ENCODE measurements at places on chromosomes 1 and 21. TPM values are rescaled to one million over a fixed set of nuclear protein-coding genes. Genes with fewer than 3 reads are reported as not detected.

Gene GOLPH3L
- total RNA-seq = 32.5 TPM

GRCh38 chr1:39662861-39663260, 9.0 kb downstream of the NT5C1A start:
- no peak for DNase-seq

DNA sequence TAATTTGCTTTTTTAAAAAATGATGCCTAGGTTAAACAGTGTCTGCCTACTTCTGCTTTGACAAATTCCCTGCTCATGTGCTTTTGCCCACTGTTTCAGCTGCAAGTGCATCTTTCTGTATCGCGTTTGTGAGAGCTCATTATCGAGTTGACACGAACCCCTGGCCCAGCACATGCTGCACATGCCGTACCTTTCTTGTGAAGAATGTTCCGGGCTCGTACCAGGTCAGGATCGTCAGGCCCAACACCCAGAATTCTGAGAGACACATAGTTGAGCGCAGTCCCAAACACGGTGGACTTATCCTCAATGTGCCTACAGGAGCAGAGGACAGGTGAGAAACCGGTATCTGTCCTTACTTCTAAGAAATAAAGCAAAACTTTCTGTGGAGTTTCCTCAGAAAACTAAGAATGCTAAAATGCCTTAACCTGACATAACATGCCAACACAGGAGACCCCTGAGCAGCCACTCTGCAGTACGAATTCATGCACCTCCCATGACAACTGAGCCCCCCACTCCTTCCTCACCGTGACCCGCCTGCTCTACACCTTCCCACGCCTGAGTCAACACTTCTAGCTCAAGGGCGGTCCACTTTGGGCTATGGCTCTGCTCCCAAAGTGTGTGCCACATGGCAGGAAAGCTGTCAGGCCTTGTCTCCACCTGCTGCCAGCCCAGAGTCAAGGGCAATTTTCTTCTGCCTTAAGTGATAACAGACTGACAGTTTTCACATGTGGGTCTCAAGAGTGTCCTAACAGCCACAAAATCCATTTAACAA, 6.7 kb downstream of the LSS start:
- no peak for DNase-seq

- peak; percentile 82 for DNase-seq
Measured at GRCh38 chr1:51518586-51519047, 449 bp downstream of the EPS15 start.

Gene MYCL
- 3.9 TPM for total RNA-seq

DNA sequence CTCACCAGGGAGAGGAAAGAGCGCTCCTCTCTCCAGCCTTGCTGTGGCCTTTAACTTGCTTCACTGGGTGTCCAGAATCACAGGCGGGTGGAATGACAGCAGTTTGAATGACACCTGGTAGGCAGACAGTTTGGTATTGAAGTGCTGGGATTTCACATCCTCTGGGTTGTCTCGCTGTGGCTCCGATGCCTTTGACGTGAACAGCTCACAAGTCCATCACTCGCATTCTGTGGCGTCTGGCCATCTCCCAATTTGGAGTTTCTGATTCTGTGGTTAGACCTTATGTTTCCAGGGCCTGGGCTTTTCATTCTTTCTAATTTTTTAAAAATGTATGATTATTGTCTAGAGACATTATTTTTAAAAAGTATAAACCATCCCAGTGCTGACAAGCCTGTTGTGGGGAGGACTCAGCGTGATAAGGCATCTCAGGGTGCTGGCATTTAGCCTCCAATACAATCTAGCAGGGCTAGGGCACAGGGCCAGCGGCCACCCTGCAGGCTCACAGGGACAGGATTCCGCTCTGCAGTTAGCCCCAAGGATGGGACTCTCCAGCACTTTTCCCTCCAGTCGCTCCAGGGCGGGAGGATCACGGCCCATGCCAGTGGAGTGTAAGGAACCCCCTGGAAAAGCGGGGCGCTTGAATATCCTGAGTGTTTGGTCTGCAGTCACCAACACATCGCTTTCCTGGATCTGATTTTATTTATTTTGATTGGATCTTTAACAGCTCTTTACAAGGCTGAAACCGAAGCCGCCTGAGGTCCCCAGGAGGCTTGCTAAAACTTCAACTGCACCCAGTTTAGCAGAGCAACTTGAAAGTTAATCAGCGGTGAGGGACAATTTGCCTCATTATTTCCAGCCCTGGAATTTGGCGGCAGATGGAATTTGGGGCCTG, 178.3 kb downstream of the TRABD2B start:
- no peak for DNase-seq

Gene DENND2C
- total RNA-seq = 3.8 TPM

Gene RGS18
- total RNA-seq = 13.0 TPM

- no peak for DNase-seq
Measured at GRCh38 chr1:192901500-192901899, 92.7 kb downstream of the RGS2 start.

- no peak for DNase-seq
Measured at GRCh38 chr1:220294846-220295301, 22.6 kb upstream of the RAB3GAP2 start.

GRCh38 chr1:89670711-89671110, 37.8 kb downstream of the LRRC8C start:
- DNase-seq = no peak

Gene EPHB2
- 5.0 TPM for total RNA-seq

Gene CNR2
- not detected for total RNA-seq

DNA sequence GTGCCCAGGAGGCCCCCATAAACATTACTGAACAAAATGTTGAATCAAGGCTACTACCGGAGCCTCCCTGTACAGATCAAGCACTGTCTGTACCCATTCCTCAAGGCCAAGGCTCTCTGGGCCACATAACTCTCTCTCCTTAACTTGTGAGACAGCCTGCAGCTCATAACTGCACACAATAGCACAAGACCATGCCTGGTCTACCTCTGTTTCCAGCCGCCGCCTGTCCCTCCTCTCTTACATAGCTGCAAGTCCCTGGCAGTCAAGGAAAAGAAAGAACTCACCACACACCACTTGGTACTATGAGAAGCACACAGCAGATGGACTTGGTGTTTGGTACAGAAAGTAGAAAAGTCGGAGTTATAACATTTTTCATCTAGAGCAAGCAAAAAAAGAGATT, 91.1 kb downstream of the SSBP3 start:
- no peak for DNase-seq

- DNase-seq = no peak
Measured at GRCh38 chr1:205929496-205930194, 13.6 kb downstream of the SLC26A9 start.

Gene DYNLT5
- total RNA-seq = 5.9 TPM

- DNase-seq = no peak
Measured at GRCh38 chr1:117608115-117608615, 2.3 kb downstream of the TENT5C start.

DNA sequence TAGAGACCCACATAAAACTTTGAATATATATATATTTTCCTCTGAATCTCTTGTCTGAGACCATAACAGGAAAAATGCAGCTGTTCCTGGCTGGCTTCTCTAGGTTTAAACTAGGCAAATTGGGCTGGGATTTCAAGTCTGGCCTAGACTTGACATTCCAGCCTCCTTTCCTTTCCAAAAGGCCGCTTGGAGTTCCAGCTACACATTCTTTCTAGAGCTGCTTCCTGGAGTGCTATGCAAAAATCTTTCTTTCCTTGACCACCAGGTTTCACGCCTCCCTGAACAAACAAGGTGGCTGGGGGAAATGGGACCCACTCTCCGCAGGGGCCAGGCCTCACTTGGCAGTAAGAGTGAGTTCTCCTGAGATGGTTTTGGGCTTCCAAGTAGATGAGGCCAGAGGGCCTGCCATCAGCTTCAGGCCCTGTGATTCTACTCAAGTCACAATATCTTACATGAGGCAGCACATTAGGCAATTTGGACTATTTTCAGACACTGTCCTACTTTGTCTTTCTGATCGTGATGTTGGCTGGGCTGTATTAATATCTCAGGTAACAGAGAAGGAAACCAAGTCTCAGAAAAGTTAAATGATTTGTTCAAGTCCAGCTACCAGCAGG, 102.4 kb downstream of the FAM78B start:
- no peak for DNase-seq

DNA sequence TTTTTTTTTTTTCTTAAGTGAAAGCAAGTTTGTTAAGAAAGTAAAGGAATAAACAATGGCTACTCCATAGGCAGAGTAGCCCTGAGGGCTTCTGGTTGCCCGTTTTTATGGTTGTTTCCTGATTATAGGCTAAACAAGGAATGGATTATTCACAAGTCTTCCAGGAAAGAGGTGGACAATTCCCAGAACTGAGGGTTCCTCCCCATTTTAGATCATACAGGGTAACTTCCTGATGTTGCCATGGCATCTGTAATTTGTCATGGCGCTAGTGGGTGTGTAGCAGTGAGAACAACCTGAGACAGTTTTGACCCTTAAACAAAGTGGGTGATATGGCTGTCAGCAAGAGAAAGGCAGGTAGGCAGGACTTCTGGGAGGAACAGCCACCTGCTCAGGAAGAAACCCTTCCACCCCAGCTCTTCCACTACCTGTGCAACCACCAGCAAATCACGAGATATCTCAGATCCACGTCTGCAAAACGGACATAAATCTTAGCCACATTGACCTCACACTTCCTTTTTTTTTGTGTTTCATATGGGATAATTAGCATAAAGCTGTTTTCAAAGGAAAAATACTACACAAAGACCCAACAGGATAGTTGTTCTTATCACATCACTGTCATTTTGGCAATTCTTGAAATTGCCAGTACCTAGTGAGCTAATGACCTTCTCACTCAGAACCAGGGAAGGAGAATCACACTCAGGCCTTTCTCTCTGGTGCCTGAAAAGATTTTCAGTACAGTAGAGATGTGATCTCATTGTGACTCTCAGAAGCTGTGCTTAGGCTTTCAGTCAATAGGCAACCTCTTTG, 34.8 kb upstream of the DUSP10 start:
- DNase-seq = no peak

GRCh38 chr1:20405051-20405754, 80.8 kb downstream of the CAMK2N1 start:
- DNase-seq = no peak

DNA sequence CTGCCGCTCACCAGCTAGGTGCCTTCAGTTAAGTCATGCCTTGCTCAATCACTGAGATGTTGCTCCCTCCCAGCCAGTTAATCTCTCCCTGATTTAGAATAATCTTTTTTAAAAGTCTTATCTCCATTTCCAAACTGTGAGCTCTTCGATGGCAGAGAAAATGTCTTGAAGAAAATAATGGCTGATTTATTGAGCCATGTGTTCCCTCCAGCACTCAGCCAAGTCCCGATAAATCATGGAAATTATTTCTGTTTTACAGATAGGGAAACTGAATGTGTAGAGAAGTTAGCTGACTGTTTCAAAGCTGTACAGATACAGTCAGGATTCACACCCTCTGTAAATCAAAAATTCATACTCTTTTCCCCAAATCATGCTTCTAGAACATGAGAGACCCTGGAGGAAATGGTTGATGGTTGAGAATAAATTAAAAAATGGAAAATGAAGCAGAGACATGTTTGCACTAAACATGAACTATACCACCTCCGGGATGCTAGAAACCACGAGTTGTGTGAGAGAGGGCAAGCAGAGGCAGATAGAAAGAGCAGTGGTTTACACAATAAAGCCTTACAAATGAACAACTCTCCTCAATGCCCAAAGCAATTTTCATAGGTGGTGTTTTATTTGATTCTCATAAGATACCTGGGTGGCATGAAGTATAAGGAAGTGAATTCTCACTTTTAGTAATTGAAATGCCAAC, 376.4 kb downstream of the PLPP3 start:
- DNase-seq = no peak

Gene B4GALT3
- total RNA-seq = 29.6 TPM

DNA sequence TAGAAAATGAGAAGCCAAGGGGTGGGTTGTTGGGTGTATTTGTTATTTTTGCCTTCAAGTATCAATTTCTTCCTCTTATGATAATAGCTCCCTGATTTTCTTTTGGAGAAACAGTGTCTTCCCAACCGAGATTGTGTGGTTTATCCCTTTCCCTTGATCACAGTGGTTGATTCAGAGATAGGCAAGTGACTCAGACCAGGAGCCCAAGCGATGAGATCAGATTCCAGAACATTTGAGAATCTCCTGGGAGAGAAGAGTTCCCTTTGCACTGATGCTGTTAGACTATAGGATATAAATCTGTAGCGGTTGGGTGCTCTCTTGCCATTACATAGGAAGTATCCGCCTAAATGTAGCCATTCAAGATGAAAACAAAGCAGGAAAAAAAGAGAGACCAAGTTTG, 90.1 kb upstream of the WDR26 start:
- DNase-seq = no peak

GRCh38 chr1:35592991-35593769, 20.1 kb downstream of the TFAP2E start:
- no peak for DNase-seq

Gene ZNF670
- total RNA-seq = 3.2 TPM

Gene RCAN1
- total RNA-seq = 22.9 TPM

Gene DIRAS3
- total RNA-seq = 1.1 TPM

DNA sequence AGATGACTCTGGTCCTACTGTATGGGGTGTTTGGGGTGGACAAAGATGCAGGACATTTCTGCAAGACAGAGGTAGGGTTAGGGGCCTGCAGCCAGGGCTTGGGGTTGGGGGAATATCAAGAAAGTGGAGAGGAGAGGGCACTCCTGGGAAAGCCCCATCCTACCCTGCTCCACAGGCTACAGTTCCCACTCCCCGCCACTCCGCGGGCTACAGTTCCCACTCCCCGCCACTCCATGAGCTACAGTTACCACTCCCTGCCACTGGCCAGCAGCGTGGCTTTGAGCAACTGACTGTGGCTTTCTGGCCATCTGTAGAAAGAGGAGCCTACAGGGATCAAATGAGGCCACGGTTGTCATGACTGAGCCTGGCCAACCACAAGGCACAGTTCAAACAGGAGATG, 93.8 kb upstream of the GRIK3 start:
- no peak for DNase-seq

Gene GLMP
- 53.7 TPM for total RNA-seq

Gene ZBTB40
- total RNA-seq = 25.3 TPM

Gene TCHHL1
- total RNA-seq = not detected

DNA sequence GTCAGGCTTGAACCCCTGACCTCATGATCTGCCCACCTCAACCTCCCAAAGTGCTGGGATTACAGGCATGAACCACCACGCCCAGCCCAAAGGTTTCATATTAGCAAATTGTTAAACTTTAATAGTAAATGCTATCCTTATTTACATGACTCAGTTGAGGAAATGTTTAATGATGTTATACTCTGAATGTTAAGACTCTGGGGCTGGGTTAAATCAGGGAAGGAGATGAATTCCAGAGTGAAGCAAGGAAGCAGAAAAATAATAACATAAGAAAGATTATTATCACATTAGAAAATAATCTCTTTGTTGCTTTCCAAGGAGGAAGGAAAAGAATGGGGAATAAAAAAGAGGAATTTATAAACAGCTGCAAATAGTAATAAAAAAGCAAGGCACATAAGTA, 105.3 kb downstream of the PTGS2 start:
- no peak for DNase-seq

DNA sequence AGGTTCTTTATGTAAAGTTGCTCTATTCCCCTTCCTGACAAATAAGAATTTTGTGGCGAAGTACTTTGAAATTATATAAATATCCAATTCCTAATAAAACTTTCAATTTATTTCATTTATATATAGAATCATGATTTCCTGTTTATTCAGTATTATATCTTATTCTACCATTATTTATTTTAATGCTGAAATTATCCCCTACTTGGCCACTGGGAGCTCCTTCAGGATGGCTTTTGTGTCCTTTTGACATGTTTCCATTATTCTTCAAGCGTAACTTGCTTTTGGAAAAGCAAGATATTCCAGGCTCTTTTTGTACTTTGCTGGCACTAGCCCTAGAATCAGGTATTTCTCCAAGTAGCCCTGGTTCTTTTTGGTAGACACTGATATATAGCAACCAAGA, 67.2 kb upstream of the CACYBP start:
- no peak for DNase-seq

Data from lower lobe of right lung (tissue), 2 donors.